ENCODE measurements at places on chromosomes 5 and 9. TPM values are rescaled to one million over a fixed set of nuclear protein-coding genes. Genes with fewer than 3 reads are reported as not detected.

UIMC1 gene
- 53.0 TPM for total RNA-seq

- no peak for DNase-seq
- no peaks in the 10 kb centered on the region for H3K36me3 ChIP-seq
- H3K27me3 ChIP-seq: no peaks in the 10 kb centered on the region
- H3K4me1 ChIP-seq: peaks cover 3% of the 10 kb centered on the region
Measured at GRCh38 chr5:59609501-59610265, 283.8 kb downstream of the PDE4D start.

DNA sequence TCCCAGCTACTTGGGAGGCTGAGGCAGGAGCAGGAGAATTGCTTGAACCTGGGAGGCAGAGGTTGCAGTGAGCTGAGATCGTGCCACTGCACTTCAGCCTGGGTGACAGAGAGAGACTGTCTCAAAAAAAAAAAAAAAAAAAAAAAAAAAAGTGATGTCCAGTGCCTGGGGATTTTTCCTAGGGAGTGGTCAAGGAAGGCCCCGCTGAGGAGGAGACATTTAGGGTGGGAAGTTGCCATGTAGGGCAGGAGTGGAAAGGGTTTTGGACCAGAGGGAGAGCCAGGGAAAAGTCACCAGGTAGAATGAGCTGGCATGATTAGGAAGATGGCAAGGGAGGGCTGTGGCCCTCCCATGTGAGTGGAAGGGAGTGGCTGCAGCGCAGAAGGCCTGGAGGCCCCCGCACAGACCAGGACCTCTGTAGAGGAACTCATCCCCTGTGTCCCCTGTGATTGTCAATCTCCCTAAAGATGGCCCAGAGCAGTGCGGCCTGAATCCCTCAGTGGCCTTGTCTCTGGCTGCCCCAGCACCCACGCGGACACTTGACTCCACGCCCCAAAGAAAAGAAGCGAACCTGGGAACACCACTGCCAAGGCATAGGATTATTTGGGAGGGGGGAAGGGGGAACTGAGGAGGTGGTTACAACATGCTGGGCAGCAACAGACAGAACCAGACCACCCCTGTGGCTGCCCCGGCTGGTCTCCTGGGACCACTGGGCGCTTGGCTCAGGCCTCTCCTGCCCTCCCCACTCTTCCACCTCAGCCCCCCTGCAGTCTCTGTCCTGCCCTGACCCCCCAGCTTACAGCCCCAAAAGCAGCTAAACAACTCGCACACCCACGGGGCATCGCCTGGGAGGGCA, 2.6 kb upstream of the SQSTM1 start:
- H3K36me3 ChIP-seq: peaks cover 23% of the 10 kb centered on the region
- DNase-seq: no peak
- peaks cover 3% of the 10 kb centered on the region for H3K4me1 ChIP-seq

GRCh38 chr5:89584339-89584956, 701.5 kb upstream of the MEF2C start:
- H3K27ac ChIP-seq: no peak overlapping the region
- peaks cover 8% of the 10 kb centered on the region for H3K36me3 ChIP-seq
- H3K27me3 ChIP-seq: no peaks in the 10 kb centered on the region
- no peak for DNase-seq

- H3K4me3 ChIP-seq: no peak overlapping the region
- H3K36me3 ChIP-seq: peaks cover 2% of the 10 kb centered on the region
- no peaks in the 10 kb centered on the region for H3K4me1 ChIP-seq
- no peaks in the 10 kb centered on the region for H3K27me3 ChIP-seq
- DNase-seq: no peak
- no peak overlapping the region for H3K27ac ChIP-seq
Measured at GRCh38 chr9:73951147-73951546, 546.0 kb upstream of the RORB start.

GRCh38 chr9:26523577-26523976, 369.0 kb downstream of the CAAP1 start:
- H3K4me3 ChIP-seq: no peak overlapping the region
- no peak overlapping the region for H3K27ac ChIP-seq
- H3K4me1 ChIP-seq: no peaks in the 10 kb centered on the region
- no peaks in the 10 kb centered on the region for H3K36me3 ChIP-seq

DNA sequence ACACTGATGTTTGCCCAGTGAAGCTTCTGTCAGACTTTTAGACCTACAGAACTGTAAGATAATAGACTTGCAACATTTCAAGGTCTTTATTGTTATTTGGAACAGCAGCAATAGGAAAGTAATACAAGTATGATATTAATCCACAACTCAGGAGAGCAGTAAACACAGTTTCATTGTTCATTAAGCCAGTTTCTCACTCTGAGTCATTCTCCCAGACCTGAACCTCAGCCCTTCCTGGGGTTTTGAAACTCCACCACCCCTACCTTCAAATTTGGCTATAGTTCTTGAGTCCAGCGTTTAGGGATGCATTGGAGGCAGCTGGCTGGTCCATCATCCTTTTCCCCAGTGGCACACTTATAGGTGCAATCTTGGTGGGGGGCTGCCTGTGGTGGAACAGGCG, 203.2 kb downstream of the RAB3C start:
- no peak for DNase-seq
- no peaks in the 10 kb centered on the region for H3K4me1 ChIP-seq
- H3K4me3 ChIP-seq: no peak overlapping the region
- no peak overlapping the region for H3K27ac ChIP-seq

All from H9 (cell line).